ENCODE measurements at places on chromosomes 1 and 21.

DNA sequence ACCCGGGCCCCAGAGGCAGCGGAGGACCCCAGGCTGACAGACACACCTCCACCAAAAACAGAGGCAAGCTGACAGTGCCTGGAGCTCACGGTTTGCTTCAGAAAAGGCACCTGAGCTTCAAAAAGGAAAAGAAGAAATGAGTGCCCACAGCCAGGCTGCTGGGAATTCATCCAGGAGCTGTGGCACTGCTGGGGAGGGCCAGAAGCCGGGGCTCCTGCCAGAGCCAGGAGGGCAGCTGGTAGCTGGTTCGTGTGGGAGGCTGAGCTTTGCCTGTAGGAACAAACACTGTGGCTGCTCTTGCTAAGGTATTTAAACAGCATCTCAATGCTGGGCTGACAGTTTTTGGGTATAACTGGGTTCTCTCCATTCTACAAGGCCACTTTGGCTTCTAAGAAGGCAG, 19.5 kb downstream of the KCNJ6 start:
- no peak for DNase-seq

DNA sequence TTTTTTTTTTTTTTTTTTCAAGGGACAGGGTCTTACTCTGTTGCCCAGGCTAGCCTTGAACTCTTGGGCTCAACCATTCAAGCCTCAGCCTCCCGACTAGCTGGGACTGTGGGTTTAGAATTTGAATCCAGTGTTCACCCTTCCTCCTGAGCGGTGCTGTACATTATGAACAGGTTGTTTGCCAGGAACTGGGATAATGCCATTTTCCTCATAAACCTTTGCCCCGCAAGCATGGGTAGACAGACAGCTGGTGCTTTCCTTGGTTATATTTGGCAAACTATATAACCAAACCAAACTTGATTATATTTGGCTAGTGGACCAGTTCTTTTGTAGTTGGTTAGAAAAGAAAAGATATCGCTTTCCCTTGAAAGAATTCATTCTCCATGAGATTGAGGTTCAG, 54.9 kb downstream of the GALNT2 start:
- DNase-seq: no peak

DNA sequence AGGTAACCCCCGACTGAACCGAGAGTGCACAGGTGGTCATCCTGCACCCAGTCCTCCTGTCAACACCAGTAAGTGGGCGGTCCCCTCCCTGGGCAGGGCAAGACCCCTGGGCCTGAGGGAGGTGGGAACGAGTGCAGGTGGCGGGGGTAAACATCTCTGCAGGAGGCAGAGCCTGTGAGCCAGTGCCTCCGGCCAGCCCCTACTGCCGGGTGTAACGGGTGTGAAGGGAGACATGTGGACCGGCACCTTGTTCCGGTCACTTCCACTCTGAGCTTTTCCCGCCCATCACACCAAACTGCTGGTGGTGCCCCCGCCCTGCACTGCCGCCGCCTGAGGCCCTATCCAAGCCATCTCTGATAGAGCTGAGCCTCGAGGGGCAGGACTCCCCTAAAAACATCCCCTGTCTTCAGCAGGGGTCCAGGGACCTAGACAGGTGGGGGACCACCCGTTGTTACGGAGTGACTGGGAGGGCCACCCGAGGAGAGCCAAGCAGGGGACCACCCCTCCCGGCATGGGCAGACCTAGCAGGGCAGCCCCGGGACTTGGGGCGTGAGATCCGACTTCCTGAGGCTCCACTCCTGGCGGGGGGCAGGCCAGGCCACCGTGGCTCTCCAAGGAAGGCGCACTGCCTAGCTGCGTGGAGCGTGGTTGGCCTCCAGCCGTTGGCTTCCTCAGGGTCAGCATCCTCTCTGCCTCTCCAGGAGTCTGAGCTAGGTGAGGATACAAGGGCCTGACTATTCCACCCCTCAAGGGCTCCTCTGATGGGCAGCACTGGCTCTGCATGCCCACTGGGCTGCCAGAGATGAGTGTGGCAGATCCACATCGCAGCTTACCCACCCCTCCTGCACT, 43.8 kb upstream of the LBR start:
- DNase-seq: no peak

DNA sequence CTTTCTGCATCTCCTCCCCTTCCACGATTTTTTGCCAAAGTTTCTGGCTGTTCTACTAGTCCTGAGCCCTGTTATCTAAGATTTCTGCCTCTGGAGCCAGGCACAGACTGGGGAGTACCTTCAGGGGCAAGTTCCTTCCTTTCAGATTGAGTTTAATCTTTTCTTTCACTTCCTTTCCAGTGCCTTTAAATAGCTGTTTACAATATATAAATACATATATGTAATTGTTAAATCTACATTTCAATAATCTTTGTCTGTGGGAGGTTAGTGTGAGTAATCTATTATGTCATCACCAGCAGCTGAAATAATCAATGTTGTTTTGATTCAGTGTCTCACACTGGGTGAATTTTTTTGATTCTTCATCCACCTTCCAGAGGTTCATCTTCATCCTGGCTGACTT, 31.8 kb downstream of the DIPK1A start:
- DNase-seq: no peak

DNA sequence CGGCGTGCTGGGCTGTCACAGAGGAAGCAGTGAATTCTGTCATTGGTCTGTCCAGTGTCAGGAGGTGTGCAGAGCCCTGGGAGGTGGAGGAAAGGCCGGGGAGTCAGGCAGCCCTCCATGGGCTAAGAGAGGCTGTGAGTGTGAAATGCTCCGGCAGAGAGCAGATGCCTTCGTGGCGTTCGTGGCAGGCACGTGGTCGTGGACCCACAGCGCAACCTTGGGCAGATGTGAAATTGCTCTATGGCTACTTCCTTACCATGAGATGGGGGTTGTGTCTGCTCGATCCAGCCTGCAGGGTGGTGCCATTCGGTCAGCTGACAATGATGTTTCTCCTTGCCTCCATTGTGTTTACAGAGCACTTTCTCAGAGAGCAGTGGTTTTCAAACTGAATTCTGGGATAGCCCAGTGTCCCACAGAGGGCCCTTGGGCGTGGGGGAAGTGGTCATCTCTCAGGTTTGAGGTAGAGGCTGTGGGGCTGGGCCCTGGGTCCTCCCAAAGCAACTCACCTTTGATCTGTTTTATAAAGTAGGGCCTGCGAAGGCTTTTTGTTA, 27.9 kb downstream of the TNFRSF1B start:
- no peak for DNase-seq

DNA sequence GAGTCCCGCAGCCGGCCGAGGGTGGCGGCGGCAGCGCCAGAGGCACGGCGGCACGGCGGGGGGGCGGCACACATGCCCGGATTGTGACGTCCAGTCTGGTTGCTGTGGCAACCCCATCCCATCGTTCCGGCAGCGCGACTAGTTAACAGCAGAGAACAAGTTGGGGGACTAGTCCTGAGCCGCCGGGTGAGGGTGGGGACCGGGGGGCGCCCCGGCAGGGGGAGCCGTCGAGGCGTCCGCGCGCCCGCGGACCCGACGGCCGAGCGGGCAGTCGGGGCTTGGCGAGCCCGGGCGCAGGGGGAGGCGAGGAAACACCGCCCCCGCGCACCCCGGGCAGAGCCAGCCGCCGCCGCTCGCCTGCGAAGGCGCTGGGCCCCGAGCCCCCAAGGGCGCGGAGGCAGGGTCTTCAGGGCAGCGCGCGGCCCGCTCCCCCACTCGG, at the start of gene CHD5:
Gene CHD5, minus strand, starts transcription at position 54 of the 439 bp plus-strand sequence. CDS start 298 bp downstream, outside the sequence.
- no peak for DNase-seq

DNA sequence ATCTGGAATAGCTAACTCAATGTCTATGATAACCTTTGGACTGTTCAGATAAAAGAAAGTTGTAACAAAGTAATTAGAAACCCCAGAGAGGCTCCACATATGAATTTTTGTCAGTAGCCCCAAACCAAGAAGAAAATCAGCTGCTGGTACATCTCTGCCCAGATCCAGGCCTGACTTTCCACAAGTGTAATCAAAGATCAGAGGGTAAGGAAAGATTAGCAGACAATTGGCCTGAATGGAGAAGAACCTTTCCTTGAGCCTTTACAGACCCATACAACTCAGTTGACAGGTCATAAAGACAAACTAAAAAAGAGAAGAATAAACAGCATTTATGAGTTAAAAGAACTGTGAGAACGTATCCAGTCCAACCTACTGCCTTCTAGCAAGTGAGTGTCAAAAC, 366.7 kb upstream of the PKN2 start:
- DNase-seq: no peak

DNA sequence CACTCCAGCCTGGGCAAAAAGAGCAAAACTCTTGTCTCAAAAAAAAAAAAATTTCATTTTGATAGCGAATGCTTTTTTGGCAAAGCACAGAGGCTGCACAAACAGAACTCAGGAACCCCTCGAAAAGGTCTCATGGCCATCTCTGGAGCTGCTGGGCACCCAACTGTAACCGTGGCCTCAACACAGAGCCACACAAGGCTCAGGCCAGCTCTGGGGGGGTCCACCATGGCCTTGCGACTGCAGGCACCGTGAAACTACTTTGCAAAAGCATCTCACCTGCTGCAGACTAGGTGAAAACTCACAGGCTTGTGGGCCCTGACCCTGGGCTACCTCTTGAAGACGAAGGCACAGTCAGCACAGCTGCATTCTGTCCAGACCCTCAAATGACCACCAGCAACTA, 16.1 kb upstream of the TMEM240 start:
- no peak for DNase-seq

GRCh38 chr21:36692835-36693488, 6.0 kb upstream of the SIM2 start:
- DNase-seq: no peak

Measured in stimulated activated CD8-positive, alpha-beta memory T cell treated with anti-CD3 and anti-CD28 coated beads, Interleukin-12 subunit alpha, Interleukin-12 subunit beta, amount 100 ng/mL, for 4 hours (primary cell).